Stimulated activated CD8-positive, alpha-beta memory T cell treated with anti-CD3 and anti-CD28 coated beads, Interleukin-4, amount 100 ng/mL, for 4 hours (primary cell): ENCODE measurements at places on chromosomes 5 and 9.

DNA sequence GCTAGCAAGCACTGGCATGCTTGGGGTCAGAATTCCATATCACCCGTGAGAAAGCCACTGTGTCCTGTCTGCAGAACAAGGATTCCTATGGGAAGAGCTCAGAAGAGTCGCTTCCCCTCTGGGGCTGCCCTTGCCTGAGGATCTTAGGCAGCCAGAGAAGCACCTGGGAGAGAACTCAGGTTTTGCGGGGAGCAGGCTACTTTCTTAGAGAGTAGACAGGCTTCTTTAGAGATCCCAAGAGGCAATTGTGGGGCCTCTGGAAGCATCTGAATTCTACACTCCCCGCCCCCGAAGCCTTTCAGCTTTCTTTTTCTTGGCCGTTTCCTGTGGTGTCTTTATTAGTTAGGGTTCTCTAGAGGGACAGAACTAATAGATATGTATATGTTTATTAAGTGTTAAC lies 40.9 kb downstream of the PHF2 start:
- DNase-seq: no peak

DNA sequence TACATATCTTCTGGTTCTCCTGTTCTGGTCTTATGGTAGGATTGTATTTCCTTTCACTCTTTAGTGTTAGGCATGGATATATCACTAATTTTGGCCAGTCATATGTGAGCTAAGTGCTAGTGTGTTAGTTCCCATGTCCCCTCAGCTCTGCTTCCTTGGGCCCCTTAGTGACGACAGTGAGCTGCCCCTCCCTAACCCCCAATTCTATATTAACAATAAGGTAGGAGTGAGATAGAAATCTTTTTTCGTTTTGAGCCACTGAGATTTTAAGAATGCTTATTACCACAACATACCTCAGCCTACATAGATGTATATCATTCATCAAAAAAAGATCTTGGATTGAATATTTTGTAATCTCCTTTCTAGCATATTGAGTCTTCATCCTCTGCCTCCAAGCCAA lies 100.5 kb downstream of the PARP8 start:
- no peak for DNase-seq

- DNase-seq: no peak
Measured at GRCh38 chr5:6714226-6715041, 1.2 kb downstream of the TENT4A start.

DNA sequence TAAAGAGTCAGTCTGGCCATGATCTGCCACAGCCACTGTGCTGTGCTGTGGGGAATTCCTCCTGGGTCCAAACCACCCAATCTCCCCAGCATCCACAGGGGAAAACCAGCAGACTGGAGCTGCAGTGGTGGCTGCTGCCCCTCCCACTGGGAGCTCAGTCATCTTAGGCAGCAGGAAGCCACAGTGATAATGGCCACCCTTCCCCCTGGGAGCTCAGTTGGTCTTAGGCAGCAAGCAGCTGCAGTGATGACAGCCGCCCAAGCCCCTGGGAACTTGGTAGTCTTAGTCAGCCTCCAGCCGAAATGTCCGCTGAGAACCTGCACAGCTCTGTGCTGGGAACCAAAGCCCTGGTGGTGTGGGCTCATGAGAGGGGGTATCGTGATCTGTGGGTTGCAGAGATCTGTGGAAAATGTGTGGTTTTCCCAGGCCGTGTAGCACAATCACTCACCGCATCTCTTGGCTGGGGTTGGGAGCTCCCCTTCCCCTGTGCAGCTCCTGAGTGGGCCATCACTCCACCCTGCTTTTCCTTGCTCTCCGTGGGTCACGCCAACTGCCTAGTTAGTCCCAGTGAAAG lies 38.4 kb upstream of the SMIM15 start:
- no peak for DNase-seq

DNA sequence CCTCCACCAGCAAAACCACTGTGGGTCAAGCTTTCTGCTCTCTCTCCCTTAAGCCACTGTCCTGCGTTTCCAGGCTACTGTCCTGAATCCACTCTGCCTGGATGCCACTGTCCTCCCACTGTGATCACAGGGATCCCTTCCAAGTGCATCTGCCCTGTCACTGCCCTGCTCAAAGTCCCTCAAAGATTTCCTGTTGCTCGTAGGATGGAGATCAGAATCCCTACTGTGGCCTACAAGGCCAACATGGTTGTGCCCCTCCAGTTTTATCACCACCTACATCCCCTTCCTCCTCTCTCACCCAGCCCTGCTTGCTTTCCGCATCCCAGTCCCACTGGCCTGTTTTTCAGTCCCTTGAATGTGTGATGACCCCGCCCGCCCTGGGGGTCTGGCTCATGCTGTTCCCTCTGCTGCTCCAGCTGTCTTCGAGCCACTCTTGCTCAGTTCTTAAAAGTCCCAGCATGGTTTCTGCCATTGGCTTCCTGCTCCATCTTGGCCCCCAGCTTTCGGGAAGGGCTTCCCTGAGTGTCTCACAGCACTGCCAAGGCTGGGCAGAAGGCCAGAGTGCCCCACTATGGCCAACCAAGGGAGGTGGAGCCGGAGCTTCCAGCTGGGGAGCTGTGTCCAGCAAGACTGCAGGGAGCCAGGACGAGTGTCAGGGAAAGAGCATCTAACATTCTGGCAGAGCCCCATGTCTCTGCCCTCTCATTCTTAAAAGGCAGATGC lies 12.9 kb upstream of the FRRS1L start:
- DNase-seq: no peak

- no peak for DNase-seq
Measured at GRCh38 chr5:6220346-6221088, 157.8 kb downstream of the MED10 start.

DNA sequence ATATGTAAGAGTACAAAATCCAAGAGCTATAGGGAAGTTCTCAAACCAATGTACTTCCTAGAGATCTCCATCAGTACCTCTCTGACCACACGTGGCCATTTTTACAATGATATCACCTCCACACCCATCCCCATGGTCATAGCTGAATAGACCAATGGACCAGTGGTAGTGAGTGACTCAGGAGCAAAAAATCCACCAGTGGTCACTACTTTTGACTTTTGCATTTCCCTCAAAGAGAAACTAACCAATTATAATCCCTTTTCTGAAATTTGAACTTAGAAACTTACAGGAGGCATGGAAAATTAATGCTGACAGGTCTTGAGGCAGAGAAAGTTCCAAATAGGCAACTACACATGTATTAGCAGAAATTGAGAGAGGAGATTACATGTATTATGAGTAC lies 238.4 kb downstream of the TRPM3 start:
- no peak for DNase-seq

GRCh38 chr5:107485184-107485583 lies 185.6 kb downstream of the EFNA5 start:
- no peak for DNase-seq

DNA sequence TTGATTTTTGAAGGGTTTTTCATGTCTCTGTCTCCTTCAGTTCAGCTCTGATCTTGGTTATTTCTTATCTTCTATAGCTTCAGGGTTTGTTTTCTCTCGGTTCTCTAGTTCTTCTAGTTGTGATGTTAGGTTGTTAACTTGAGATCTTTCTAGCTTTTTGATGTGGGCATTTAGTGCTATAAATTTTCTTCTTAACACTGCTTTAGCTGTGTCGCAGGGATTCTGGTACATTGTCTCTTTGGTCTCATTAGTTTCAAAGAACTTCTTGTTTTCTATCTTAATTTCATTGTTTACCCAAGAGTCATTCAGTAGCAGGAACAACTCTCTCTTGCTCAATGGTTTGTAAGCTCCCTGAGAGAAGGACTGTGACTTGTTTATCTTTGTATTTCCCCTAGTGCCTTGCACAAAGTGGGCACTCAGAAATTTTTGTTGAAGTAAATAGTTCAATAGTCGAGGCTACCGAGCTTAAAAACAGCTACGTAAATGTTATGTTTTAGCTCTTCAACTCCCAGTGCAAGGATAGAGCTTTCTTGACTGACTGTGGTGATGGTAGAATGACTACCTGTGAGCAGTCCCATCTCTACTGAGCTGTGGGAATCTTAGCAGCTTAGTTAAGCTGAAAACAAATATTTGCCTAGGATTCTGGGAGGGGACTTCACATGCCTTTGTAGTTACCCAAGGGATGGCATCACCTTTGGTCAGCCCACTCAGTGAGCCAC lies 225.8 kb upstream of the ELL2 start:
- no peak for DNase-seq

- DNase-seq: no peak
Measured at GRCh38 chr9:35731415-35732184, 395 bp downstream of the TLN1 start.

DNA sequence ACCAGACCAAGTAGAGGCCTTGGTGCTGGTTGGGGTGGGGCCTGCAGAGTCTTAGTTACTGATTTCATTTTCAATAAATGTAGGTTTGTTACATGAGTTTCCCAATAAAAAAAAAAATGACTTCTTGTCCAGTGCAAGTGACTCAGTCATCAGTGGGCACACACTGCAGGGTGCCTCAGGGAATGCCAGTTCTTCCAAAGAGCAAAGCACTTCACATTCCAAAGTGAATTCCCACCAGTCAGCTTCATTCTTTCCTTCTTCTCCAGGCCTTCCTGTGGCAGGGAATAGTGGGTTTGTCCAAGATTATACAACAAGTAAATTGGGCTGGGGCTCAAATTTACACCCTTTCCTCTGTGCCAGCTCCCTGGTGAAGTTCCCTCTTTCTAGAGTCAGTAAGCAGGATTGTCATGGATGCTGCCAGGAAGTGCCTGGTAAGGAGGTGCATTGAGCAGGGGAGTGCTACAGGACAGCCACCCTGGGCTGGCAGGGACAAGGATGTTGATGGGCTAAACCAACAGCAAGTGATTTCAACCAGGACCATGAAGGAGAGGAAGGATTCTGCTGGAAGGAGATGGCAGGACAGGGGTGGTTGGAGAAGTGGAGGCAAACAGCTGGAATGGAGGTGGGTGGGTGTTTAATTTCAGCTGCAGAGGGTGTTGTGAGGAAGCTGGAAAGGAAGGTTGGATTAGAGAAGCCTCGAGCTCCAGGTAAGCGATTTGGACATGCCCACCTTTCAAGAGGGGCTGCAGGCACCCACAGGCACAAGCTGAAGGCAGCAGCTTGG lies 3.7 kb upstream of the B4GALT7 start:
- DNase-seq: no peak

DNA sequence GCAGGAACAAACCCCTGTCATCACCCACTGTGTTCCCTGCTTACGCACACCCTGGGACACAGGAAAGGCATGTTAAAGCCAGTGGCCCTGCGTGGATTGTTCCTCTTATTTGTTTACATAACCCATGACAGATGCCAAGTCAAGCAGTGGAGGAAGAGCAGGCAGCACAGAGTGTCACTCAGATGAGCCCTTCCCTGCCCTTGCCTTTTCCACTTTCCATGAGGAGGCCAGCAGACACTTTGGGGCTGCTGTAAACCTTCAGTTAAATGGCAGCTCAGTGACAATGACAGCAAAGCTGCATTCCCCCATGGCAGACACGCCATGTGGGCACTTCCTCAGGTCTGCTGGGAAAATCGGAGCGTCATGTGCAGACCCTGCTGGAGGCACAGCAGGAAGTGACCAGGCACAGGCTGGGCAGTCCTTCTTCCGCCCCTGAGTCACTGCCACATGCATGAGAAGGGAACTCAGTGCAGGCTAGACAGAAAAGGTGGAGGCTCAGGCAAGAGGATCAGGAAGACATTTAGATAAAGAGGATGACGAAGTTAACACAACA lies 216.8 kb upstream of the PIK3R1 start:
- DNase-seq: no peak

DNA sequence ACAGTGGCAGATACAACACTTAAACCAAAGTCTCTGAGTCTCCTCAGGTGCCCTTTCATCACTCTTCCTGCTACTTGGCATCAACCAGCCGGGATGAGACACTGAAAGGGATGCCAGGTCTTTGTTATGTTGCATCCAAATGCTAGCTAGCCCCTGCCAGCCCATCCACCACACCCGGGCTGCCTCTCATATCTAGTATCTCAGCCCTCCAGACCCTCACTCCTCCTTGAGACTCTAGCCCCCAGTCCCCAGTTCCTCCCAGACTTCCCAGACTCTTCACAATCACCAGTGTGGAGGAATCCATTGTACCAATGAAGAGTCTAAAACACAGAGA lies 21.5 kb downstream of the CSF2 start:
- DNase-seq: no peak

GRCh38 chr5:58255386-58255785 lies 204.5 kb downstream of the PLK2 start:
- DNase-seq: no peak

- peak; percentile 60 for DNase-seq
Measured at GRCh38 chr9:136244122-136244968, 1.3 kb downstream of the QSOX2 start.

DNA sequence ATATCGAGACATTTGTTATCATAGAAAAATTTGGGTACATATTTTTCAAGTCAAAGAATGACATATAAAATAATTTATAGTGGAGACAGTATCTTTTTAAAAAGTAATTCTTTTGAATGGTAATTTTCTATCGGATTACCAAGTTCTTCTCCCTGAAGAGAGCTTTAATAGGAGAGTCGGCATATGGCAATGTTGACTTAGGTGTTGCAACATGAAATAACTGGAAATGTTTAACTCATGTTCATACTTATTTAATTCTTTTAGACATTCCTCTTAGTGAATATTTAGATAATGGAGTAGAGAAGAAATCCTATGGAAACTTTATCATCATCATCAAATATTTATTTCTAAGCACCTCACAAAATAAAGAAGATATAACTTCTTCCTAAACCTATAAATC lies 118.2 kb upstream of the CTNND2 start:
- DNase-seq: no peak

- no peak for DNase-seq
Measured at GRCh38 chr9:113909421-113909820, 33.3 kb downstream of the ZNF618 start.

- DNase-seq: no peak
Measured at GRCh38 chr9:112065806-112066606, 109.1 kb downstream of the SUSD1 start.

- no peak for DNase-seq
Measured at GRCh38 chr9:87657893-87658292, 68.0 kb upstream of the CTSL start.

DNA sequence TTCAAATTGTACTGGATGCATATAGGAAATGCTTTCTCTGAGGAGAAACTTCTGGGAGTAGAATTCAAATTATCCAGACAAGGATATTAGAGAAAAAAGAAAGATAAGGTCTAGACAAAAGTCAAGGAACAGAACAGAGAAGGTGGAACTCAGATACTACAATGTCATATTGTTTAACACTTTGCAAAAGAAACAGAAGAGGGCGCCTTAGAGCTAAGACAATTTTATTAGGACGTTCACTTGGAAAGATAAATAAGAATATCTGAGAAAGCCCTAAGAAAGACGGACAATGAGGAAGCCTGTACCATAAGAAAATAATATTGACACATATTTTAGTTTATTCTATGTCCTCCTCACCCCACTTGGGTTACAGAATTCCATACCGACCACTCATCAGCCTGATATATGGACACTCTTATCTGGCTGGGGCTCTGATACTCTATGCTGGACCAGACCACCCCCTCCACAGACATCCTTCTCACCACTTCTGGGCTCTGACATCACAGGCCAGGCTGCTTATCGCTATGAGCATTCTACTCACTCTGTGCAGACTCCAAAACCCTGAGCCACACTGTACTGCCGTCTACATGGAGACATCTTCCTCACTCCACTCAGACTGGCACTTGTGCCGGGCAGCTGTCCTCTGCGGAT lies 9.1 kb upstream of the AK3 start:
- no peak for DNase-seq

GRCh38 chr5:146105477-146105876 lies at the start of gene PLAC8L1:
PLAC8L1 (minus strand) TSS chr5:146105577; CDS start chr5:146104311, 1,266 bp downstream.
- no peak for DNase-seq
